ENCODE measurements at places on chromosomes 12 and 14.

DNA sequence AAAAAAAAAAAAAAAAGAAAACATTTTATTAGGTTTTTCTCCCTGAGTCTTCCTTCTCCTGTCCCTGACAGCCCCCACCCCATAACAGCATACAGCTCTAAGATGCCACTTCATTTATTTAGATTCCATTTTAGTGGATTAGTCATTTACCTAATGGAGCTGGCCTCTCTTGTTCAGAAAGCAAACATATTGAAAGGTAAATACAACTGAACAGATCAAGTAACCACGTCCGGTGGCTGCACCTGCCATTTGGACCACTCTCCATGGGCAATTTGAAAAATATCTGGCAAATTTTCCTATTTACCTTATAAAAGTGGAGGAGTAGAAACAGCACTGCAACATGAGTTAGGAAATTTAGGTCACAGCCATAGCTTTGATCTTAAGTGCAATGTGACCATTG, 254.6 kb downstream of the C12orf42 start:
- DNase-seq, result no peak

DNA sequence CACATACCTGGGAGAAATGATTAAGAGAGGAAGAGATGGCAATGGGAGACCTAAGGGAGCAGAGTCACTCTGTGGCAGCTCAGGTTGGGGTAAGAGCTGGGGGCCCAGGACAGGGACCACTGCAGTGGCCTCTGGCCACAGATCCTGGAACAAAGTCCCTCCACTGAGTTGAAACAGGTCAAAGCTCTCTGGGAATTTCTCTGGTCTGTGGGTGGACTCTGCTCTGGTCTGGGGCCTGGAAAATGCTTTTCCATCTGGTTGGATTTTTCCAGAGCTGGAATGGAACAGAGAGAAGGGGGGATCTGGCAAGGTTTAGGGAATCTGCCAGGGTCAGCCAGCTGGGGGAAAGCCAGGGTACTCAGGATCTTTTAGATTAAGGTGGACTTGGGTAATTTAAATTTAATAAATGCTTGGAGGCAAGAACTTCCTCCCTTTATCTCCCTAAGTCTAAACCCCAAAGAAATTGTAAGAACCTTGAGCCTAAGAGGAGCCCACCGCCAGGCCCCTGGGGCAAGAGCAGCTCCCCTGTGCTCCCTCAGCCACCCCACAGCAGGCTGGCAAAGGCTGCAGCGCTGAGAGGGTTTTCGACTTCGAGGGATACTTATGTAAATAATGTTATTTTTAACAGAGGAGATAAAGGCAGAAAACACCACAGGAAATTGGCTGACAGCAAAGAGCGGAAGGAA, 3.7 kb downstream of the HOXC10 start:
- DNase-seq, result no peak

GRCh38 chr12:96514328-96514727, 25.0 kb downstream of the CFAP54 start:
- DNase-seq, result no peak

DNA sequence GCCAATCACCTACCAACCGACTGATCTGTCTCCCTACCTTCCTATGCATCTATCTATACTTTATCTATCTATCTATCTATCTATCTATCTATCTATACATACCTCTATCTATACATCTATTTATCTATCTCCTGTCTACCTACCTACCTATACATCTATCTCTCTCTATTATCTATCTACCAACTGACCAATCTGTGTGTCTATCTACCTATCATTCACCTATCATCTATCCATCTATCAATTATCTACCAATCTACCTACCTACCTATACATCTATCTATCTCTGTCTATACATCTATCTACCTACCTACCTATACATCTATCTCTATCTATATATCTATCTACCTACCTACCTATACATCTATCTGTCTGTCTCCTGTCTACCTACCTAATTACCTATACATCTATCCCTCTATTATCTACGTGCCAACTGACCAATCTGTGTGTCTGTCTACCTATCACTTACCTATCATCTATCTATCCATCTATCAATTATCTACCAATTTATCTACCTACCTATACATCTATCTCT, 3.5 kb downstream of the DNAH10 start:
- no peak for DNase-seq

- no peak for DNase-seq
Observed at GRCh38 chr12:40313928-40314327, 89.1 kb downstream of the LRRK2 start.

GRCh38 chr12:123468786-123469185, 10.8 kb downstream of the SNRNP35 start:
- no peak for DNase-seq

DNA sequence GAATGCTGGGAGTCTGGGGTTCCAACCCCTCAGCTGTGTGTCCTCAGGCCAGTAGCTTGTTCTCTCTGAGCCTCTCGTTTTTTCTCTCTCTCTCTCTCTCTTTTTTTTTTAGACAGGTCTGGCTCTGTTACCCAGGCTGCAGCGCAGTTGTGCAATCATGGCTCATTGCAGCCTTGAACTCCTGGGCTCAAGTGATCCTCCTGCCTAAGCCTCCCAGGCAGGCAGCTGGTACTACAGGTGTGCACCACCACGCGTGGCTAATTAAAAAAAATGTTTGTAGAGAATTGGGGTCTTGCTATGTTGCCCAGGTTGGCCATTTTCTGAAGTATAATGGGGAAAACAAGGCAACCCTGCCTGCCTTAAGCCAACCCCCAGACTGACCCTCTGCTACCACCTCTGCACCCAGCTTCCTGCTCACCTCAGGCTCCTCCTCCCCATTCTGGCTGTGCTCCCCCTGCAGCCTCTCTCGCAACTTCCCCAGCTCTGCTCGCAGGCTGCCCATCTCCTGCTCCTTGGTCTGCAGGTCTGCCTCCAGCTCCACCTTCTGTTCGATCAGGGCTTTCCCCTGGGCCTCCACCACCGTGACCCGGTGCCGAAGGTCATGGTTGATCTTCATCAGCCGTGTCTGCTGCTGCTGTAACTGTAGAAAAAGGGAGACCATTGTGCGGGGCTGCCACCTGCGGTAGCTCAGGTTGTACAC, 35.2 kb downstream of the RILPL1 start:
- DNase-seq, result no peak

GRCh38 chr12:42196723-42197603, 41.1 kb downstream of the YAF2 start:
- DNase-seq, result no peak

- no peak for DNase-seq
Observed at GRCh38 chr14:61333087-61333486, 11.7 kb downstream of the PRKCH start.

GRCh38 chr14:99879401-99880295, 86.4 kb downstream of the EML1 start:
- no peak for DNase-seq

DNA sequence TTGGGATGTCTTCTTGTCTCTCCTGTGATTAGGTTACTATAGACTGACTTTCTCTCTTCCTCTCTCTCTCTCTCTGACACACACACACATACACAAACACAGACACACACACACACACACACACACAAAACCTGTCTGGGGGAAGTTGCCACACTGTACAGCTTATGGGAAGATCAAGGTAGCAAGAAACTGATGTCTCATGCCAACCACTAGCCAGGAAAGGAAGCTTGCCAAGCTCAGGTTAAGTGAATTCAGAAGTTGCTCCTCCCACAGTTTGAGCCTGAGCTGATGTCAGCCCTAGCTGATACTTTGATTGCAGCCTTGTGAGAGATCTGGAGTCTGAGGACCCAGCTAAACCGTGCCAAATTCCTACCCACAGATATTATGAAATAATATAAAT, 67.1 kb downstream of the PPFIA2 start:
- no peak for DNase-seq

DNA sequence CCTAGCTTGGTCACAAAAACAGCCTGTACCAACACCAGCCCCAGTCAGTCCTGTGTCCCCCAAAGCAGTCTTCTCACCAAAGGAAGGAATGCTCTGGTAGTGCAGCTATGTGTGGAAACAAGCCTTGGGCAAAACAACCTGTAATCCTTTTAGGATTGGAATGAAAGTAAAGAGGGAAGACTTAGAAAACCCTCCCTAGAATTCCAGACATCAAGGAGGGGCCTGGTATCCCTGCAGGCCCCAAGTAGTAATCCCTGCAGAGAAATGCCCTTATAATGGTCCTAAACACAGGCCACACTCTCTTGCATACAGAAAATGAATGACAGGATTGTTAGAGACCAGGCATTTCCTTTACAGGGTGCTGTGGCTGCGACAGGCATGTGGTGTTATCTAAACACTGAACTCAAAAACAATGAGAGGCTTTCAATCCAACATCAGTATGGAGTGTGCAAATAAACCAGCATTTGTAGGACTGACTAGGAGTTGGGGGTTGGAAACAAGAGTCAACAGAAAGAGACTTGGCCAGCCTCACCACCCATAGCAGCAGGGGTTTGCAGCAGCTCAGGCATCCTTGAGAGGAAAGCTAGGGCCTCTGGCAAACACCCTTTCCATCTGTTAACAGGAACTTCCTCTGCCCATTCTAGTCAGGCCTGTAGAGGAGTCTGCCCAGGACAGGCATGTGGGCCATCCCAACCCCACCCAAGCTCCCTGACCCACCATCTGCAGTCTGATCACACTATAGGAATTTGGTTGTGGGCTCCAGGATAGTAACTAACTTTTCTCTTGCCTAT, 59.1 kb downstream of the DCAF5 start:
- no peak for DNase-seq

DNA sequence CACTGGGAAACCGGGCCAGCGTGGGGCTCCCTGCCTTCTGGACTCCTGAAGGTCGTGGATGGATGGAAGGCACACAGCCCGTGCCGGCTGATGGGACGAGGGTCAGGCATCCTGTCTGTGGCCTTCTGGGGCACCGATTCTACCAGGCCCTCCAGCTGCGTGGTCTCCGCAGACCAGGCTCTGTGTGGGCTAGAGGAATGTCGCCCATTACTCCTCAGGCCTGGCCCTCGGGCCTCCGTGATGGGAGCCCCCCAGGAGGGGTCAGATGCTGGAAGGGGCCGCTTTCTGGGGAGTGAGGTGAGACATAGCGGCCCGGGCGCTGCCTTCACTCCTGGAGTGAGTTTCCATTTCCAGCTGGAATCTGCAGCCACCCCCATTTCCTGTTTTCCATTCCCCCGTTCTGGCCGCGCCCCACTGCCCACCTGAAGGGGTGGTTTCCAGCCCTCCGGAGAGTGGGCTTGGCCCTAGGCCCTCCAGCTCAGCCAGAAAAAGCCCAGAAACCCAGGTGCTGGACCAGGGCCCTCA, 26.9 kb downstream of the HIP1R start:
- DNase-seq, result no peak

- DNase-seq, result no peak
Observed at GRCh38 chr12:98678946-98679610, 34.0 kb downstream of the APAF1 start.

GRCh38 chr12:20188930-20189653, 179.2 kb upstream of the PDE3A start:
- DNase-seq, result no peak

- DNase-seq, result no peak
Observed at GRCh38 chr14:39015360-39015961, 87.6 kb downstream of the SEC23A start.

GRCh38 chr14:33918256-33918655, 32.6 kb downstream of the EGLN3 start:
- no peak for DNase-seq

DNA sequence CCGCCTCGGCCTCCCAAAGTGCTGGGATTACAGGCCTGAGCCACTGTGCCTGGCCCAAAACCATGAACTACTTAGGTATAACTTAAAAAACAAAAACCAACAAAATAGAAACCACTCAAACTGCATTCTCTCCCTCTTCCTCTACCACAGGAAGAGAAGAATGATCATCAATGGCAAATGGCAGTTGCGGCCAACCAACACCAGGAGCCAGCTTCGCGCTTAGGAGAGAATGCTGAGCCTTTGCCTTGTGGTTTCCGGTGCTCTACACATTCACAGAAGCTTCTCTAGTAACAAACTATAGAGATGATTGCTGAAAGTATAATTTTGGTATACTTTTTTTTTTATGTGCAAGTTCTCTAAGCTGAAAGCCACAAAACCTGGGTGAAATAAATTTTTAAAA, 17.1 kb downstream of the CATSPERB start:
- DNase-seq, result peak; percentile 8

DNA sequence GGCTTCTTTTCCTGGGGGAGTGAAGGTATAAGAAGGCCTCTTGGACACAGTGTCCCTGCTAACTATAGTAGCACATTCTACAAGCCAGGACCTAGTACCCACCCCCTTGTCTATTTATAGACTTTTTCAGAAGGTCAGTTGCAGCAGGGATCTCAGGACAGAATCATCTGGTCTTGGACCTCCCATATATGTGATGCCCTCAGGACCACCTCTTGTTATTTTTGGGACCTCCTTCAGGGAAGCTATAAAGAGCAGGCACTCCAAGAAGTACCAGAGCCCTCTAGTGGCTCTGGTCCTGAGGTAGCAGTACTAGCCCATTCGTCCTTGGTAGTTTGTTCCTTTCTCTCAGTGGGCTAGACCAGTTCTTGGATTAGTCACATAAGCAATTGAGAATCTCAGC, 4.3 kb downstream of the COQ10A start:
- DNase-seq, result no peak

- DNase-seq, result no peak
Observed at GRCh38 chr14:99562856-99563748, 40.9 kb downstream of the CCDC85C start.

- DNase-seq, result peak; percentile 15
Observed at GRCh38 chr12:4145990-4146859, 127.3 kb upstream of the CCND2 start.

GRCh38 chr12:72499244-72499643, 227.1 kb downstream of the TRHDE start:
- DNase-seq, result no peak

DNA sequence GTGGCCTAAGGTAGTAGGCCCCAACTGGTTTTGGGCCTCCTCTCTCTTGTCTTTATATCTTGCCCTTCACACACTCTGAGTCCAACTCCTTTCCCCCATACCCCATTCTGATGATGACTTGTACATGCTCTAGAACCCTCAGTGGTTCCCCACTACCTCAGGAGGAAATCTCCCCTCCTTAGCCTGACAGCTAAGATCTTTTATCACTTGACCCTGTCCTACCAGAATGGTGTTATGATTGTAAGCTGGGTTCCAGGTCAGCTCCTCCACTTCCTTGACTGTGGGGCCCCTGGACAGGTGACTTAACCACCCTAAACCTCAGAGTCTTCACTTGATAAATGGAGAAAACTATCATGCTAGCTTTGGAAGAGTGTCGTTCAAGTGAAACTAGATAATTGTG, 9.4 kb upstream of the MYL2 start:
- DNase-seq, result no peak

GRCh38 chr14:101236496-101237251, 324.6 kb upstream of the DIO3 start:
- DNase-seq, result no peak

DNA sequence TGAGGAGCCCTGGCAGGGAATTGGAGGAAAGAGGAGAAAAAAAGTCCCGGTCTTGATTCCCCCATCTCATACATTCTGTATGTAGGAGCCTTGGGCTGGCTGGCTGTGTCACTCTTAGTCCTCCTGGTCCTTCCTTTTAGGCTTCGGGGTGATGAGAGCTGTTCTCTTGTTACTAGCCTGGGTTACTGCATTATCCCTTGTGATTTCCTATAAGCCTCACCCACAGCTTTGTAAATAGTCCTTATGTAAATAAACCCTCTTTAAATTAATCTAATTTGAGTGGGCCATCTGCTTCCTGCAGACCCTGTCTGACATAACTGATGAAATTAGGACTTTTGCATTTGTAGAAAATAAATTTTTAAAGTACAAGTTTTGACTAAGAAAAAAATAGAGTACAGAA, 19.2 kb downstream of the DNM1L start:
- no peak for DNase-seq
